Kidney (tissue), 22 donors: ENCODE measurements at places on chromosomes 16 and 17. TPM values are rescaled to one million over a fixed set of nuclear protein-coding genes. Genes with fewer than 3 reads are reported as not detected.

EXOC7 gene
- total RNA-seq = 143 TPM

BANP gene
- 26.3 TPM for total RNA-seq

ARL5C gene
- not detected for total RNA-seq

GRCh38 chr16:88378836-88379693, 3.7 kb upstream of the ZNF469 start:
- no peaks in the 10 kb centered on the region for H3K36me3 ChIP-seq
- H3K4me1 ChIP-seq = peaks cover 3% of the 10 kb centered on the region
- H3K27ac ChIP-seq = no peak overlapping the region
- peaks cover 3% of the 10 kb centered on the region for H3K27me3 ChIP-seq

DNA sequence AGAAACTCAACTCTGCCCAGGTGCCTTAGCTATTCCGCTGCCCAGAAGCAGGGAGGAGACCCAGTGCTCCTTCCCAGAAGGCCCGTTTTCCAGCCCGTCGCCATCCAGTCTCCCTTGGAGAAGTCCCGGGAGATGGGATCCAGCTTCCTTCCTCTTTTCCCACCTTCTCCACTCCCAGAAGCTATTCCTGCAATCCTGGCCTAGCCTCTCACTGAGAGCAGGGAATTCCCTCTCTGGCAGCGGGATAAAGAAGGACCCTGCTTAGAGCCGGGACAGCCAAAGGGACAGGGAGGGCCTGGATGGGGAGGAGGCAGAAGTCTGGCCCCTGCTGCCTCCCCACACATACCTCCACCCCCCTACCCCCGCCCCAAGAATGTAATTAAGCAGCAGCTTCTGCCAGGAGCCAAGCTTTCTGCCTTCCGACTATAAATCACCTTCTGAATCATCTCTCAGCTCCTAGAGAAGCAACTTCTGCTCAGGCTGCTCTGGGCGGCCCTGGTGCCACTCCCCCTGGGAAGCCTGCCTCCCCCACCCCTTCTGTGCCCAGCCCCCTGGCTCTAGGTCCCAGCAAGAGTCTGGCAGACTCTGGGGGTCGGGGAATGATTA, 6.4 kb downstream of the WNT3 start:
- no peak overlapping the region for H3K27ac ChIP-seq
- peaks cover 7% of the 10 kb centered on the region for H3K27me3 ChIP-seq
- no peak overlapping the region for H3K4me3 ChIP-seq
- no peaks in the 10 kb centered on the region for H3K36me3 ChIP-seq

GRCh38 chr17:33509331-33509730, 216.2 kb upstream of the ASIC2 start:
- H3K36me3 ChIP-seq = no peaks in the 10 kb centered on the region
- no peak for DNase-seq
- no peaks in the 10 kb centered on the region for H3K27me3 ChIP-seq
- peak overlapping the region; percentile 23 for H3K27ac ChIP-seq
- H3K4me1 ChIP-seq = no peaks in the 10 kb centered on the region
- H3K4me3 ChIP-seq = no peak overlapping the region

- H3K4me1 ChIP-seq = no peaks in the 10 kb centered on the region
- no peak for DNase-seq
- peaks cover 23% of the 10 kb centered on the region for H3K27me3 ChIP-seq
- no peak overlapping the region for H3K4me3 ChIP-seq
- H3K36me3 ChIP-seq = no peaks in the 10 kb centered on the region
Measured at GRCh38 chr17:80474231-80474960, 2.0 kb downstream of the NPTX1 start.

DNA sequence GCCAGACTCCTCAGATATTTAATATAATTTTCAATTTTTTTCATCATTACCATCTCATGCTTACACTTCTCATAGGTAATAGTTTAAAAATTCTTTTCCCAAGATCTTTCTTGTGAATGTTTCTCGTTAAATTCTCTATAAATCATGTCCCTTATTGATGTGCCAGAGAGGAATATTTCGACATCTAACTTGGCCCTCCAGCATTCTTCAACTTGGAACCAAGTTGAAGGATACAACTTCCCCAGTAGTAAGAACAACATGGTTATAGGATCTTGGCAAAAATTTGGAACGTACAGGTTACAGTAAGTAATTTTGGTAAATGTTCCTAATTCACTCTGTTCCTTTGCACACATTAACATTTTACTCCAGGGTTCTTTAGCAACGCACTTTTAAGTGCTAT, 731.8 kb downstream of the CDH11 start:
- H3K4me3 ChIP-seq = no peak overlapping the region
- no peak overlapping the region for H3K27ac ChIP-seq
- DNase-seq = no peak
- no peaks in the 10 kb centered on the region for H3K4me1 ChIP-seq
- no peaks in the 10 kb centered on the region for H3K27me3 ChIP-seq
- no peaks in the 10 kb centered on the region for H3K36me3 ChIP-seq

DNA sequence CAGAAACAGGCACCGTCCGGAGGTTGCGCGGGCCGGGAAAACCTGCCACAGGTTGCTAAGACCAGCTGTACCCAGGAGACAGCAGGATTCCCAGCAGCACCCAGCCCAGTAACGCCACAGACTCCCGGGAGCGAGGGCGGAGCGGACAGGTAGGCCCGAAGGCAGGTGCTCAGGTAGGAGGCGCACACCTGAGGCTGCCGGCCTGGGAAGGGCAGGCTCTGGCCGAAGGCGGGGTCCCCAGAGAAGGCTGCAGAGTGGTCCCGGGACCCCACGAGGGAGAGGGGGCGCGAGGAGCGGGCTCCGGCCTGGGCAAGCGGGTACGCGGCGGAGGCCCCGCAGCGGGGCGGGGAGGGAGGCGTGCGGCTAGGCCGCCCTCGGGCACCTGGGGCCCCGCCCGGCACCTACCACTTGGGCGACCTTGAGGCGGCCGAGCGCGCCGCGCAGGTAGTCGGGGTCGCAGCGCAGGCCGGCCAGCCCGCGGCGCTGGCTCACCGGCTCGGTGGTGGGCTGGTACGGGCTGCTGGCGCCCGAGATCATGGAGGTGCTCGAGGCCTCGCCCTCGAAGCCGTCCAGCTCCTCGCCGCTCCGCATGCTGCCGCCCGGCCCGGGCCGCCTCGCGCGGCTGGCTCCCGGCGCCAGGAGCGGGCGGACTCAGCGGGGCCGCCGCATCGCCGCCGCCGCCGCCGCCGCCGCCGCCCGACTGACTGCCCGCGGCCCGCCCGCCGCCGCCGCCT, 441 bp downstream of the CMTM4 start:
- no peaks in the 10 kb centered on the region for H3K36me3 ChIP-seq
- H3K4me1 ChIP-seq = peaks cover 12% of the 10 kb centered on the region
- H3K4me3 ChIP-seq = peak overlapping the region; percentile 77
- H3K27ac ChIP-seq = peak overlapping the region; percentile 85
- H3K27me3 ChIP-seq = no peaks in the 10 kb centered on the region

- H3K27ac ChIP-seq = no peak overlapping the region
- peak; percentile 59 for DNase-seq
- H3K36me3 ChIP-seq = no peaks in the 10 kb centered on the region
- H3K4me3 ChIP-seq = no peak overlapping the region
- no peaks in the 10 kb centered on the region for H3K4me1 ChIP-seq
- H3K27me3 ChIP-seq = no peaks in the 10 kb centered on the region
Measured at GRCh38 chr16:88552815-88553214, 17.4 kb upstream of the ZC3H18 start.

DNA sequence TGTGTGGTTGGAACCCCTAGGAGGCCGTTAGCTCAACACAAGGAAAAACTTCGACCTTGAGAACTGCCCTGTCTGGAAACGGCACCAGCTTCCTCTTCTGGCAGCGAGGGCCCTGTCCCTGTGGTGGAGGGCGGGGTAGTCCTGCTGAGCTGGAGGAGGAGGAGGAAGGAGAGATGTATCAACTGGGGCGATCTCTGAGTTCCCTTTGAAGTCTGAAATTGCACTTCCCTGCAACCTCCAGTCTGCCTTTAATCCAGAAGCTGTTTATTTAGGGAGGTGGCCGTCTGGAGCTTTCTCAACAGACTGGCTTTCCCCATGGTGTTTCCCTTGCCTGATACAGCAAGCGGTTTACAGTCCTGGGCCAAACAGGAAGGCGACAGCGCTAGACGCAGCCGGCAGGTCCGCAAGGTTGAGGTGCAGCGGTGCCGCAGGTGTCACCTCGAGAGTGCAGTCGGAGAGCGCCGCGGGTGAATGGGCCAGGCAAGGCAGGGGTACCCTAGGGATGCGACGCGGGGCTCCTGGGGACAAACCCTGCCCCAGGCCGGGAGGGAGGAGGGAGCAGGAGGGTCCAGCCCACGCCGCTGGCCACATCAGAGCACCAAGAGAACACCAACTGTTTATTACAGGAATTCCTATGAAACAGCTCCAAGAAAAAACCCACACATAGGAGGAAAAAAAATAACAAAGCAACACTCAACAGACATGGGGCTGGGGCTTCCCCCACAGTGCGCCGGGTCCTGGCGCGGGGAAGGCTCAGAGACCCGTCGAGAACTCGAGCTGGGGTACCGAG, 11.4 kb upstream of the MRPS23 start:
- peak overlapping the region; percentile 55 for H3K4me3 ChIP-seq
- peak; percentile 61 for DNase-seq
- H3K27ac ChIP-seq = peak overlapping the region; percentile 76
- H3K36me3 ChIP-seq = peaks cover 2% of the 10 kb centered on the region

DNA sequence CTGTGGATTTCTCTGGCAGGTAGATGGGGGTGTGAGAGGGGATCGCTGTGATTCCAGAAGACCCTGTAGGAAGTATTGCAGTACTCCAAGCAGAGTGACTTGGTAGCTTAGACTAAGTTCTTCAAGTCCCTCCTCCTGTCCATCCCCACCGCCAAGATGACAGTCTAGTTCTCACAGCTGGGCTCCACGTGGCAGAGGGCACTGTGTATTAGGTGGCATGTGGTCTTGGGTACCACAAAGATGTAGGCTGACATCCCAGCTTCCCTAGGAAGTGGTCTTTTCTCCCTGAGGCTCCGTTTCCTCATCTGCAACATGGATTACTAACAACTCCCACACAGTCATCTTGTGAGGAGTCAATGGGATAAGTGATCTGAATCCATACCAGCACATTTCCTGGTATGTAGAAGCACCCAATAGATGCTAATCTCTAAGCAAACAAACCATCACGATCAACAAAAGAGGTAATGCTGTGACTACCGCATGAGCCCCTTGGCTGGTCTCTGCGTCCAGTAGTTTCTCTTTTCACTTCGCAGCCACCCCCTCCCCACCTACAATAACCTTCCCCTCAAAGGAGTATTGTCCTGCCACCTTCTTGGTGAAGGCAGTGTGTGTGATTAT, 349.1 kb upstream of the EEF2KMT start:
- H3K4me1 ChIP-seq = no peaks in the 10 kb centered on the region
- no peak overlapping the region for H3K4me3 ChIP-seq
- no peaks in the 10 kb centered on the region for H3K36me3 ChIP-seq
- no peak overlapping the region for H3K27ac ChIP-seq
- DNase-seq = no peak
- no peaks in the 10 kb centered on the region for H3K27me3 ChIP-seq

GRCh38 chr16:78446992-78447563, 347.6 kb downstream of the WWOX start:
- DNase-seq = no peak
- no peak overlapping the region for H3K4me3 ChIP-seq
- no peaks in the 10 kb centered on the region for H3K4me1 ChIP-seq
- H3K27ac ChIP-seq = no peak overlapping the region
- H3K27me3 ChIP-seq = no peaks in the 10 kb centered on the region

GRCh38 chr16:77657016-77657415, 65.3 kb upstream of the NUDT7 start:
- H3K4me1 ChIP-seq = no peaks in the 10 kb centered on the region
- no peaks in the 10 kb centered on the region for H3K36me3 ChIP-seq
- H3K27me3 ChIP-seq = no peaks in the 10 kb centered on the region
- H3K27ac ChIP-seq = no peak overlapping the region
- H3K4me3 ChIP-seq = no peak overlapping the region
- DNase-seq = no peak

DNA sequence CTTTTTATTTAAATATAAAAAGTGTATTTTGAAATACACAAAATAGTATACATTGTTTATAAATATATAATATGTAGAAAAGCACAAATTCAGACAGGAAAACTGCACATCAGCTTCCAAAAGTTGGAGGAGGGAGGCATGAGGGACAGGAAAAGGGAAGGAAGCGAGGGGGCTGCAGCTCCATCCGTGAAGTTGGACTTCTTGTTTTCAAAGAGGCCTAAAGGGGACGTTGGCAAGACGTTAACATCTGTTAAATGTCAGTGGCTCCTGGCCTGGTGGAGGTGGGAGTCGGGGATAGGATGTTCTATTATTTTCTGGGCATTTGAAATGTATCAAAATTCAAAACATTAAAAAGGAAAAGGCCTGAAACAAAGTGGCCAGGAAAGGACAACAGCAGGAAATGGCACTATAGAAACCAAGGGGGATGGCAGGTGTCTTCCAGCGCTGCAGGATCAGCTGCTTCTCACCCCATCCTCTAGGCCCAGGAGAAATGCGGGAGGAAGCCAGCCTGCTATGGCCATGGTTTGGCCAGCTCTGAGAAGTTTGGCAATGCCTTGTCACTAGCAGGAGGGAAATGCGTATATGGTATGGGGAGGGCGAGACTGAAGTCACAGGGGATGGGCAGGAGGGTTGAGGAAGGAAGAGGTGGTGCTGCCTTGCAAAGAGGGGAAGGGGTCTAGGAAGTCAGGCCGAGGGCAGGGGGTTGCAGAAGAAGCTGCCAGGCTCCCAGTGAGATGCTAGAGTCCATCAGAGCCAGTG, 6.4 kb downstream of the CMTM2 start:
- no peak overlapping the region for H3K4me3 ChIP-seq
- no peaks in the 10 kb centered on the region for H3K36me3 ChIP-seq
- no peak overlapping the region for H3K27ac ChIP-seq
- DNase-seq = no peak
- peaks cover 7% of the 10 kb centered on the region for H3K4me1 ChIP-seq

DNA sequence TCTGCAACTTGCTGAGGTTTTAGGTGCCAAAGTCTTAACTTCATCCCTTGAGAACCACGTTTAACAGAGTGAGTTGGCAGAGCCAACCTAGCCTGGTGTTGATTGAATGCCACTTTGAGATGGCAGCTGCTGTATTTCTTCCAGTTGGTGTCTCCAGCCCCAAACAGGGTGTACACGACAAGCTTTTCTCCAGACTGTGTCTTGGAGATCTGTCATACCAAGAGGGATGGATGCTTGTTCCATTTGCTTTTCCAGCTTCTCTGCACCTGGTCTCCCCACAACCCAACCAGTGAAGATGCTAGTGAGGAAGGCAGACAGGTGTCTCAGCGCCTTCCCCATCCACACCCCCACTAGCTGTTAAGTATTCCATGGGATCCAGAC, 141.1 kb upstream of the HS3ST2 start:
- no peak for DNase-seq
- H3K27me3 ChIP-seq = no peaks in the 10 kb centered on the region
- no peaks in the 10 kb centered on the region for H3K36me3 ChIP-seq
- no peak overlapping the region for H3K27ac ChIP-seq
